ENCODE measurements at places on chromosomes 4 and X.

DNA sequence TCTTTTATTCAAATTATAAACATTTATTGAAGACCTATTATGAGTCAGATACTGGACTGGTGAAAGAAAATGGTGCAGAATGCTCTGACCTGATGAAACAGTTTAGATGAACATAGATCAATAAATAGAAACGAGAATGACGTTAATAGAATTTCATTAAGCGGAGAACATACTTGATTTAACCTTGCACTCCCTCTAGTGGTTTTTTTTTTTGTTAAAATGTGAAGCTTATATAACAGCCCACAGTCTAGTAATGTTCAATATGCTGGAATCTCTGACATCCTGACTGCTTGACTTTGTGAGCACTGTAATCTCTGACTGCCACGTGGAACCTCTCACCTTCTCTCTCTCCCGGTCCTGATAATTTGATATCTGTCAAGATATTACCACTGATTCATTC, 32.3 kb downstream of the HDAC8 start:
- no peak for DNase-seq

GRCh38 chr4:186743261-186743660, 19.6 kb upstream of the FAT1 start:
- DNase-seq, result no peak

GRCh38 chr4:128338634-128339355, 51.2 kb upstream of the PGRMC2 start:
- no peak for DNase-seq

- DNase-seq, result no peak
Observed at GRCh38 chr4:44121210-44121609, 327.4 kb downstream of the KCTD8 start.

DNA sequence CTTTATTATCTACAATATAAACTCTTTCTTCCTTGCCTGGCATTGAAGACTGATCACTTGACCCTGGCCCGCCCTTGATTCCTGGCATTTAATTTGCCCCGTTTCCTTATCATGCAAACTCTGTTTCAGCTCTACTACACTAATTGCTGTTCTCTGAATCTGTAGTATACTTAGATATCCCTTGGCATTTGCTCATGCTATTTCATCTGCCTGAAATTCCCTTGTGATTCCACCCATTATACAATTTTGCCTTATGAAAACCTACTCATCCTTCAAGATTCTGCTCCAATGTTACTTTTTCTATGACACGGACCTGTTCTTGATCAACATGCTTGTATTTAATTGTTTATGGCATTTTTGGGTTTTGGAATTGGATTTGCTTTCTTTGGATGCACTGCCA, 459.9 kb upstream of the AMOT start:
- no peak for DNase-seq

GRCh38 chr4:7506572-7506971, 71.8 kb upstream of the PSAPL1 start:
- DNase-seq, result no peak

DNA sequence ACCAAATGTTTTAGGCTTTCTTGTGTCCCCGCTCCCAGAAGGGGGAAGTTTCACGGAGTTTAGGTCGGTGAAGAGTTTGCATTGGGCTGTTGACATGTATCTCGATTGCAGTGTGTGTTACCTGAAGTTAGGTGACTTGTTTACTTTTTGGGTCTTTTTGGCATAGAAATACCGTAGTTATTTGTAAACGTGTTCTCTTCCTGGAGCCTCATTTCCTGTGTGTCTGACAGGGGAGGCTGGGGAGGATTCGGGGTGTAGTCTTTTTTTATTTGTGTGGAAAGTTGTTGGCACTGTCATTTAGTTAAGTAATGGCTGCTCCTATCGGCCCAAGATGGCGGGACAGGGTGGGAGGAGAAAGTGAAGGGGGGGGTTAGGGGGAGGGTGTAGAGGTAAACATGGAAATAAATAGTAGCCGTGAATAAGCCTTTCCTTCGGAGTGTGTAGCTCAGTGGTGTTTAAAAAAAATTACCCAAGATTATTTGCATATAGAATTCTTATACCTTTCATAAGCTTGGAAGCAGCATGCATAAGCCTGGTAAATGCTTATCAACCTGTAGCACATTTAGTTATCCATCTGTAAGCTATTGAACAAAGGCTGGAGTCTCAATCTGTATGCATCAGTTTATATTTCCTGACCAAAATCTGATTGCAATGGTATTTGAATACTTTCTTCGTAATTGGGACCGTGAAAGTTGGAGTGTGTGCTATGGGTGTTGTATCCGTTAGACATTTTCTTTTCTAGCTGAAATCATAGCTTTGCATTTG, 1.6 kb downstream of the KDM6A start:
- DNase-seq, result no peak

GRCh38 chrX:16807548-16807947, 21.3 kb downstream of the TXLNG start:
- DNase-seq, result no peak

DNA sequence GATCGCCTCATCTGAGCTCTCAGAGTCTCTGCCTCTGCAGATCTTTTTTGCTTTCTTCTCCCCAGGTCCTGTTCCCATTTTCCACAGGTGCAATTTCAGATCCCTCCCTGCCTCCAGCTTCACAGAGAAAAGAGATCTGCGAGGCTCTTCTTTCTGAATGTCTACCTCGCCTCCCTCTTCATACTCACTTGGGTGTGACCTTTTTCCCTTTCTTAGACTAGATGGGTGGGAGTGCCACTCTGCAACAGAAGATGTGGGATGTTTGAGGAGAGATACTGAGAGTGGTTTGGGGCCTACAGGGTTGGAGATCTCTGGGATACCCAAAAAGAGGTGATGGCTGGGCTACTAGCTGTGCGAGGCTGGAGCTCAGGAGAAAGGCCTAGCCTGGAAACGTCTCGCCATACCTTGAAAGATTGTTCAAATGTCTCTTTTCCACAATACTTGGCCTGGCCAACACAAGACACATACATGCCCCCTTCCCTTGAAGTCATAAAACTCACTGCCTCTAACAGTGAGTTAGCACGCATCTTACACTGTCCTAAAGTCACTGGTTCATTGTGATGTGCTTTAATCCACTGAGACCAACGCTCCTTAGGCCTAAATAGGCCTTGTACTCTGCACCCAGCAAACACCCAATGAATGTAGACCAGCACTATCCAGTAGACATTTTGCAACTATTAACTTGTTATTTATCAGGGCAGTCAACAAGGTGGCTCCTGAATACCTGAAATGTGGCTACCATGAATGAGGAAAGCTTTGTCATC, 33.6 kb downstream of the IRF2 start:
- DNase-seq, result no peak

DNA sequence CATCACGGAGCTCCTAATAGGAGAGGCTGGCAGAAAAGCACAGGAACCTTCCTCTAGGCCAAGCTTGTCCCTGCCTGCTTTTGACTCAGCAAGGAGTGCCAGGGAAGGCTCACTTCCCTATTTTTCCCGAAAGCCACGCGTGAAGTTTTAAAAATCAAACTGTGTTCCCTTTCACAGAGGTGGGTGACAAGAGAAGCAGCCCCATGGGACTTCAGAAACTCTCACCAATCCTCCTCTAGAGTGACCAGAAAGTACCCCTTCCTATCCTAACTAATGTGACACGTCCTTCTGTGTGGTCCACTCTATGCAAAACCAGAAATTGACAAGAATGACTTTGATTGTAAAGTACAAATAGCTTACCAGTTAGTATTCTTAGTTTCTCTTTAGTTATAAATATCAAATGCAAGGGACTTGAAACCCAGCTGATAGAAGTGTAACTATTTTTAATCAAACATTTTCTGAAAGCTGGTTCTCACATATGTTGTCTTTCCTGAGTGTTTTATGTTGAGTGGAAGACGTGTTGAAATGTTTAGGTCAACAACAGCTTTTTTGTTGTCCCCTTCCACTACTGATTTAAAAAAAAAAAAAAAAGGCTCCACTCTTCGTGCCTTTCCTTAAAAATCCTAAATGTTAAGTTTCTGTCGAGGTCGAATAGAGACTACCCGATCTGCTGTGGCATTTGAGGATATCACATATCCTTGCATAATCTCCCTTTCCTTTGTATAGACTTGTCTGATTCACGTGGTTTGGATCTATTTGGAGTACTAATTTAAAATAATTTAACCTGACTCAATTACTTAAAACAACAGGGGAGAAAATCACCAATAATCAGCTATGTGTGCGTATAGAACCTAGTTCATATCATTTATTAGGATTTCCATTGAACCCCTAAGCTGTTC, 42.1 kb downstream of the NFKB1 start:
- DNase-seq, result no peak

GRCh38 chrX:51804741-51805140, 61.5 kb downstream of the GSPT2 start:
- DNase-seq, result no peak

GRCh38 chrX:140163371-140164159, 198.2 kb upstream of the CXorf66 start:
- DNase-seq, result no peak

DNA sequence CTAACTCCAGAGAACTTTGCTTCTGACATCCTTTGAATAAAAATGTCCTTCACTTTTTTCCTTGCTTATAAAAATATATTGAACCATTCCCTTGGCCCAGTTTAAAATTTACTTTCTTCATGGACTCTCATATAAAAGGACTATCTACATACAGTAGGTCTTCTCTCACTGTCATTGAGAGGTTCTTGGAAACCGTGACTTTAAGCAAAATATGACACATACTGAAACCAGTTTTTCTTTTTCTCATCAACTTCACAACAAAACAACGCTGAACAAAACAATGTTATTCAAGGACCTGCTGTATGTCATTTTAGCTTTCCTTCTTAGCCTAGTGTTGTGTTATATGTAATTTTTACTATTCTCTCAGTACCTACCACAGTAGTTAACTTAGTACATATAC, 496.8 kb downstream of the CENPC start:
- DNase-seq, result no peak

- no peak for DNase-seq
Observed at GRCh38 chrX:46626566-46626965, 53.0 kb downstream of the CHST7 start.

DNA sequence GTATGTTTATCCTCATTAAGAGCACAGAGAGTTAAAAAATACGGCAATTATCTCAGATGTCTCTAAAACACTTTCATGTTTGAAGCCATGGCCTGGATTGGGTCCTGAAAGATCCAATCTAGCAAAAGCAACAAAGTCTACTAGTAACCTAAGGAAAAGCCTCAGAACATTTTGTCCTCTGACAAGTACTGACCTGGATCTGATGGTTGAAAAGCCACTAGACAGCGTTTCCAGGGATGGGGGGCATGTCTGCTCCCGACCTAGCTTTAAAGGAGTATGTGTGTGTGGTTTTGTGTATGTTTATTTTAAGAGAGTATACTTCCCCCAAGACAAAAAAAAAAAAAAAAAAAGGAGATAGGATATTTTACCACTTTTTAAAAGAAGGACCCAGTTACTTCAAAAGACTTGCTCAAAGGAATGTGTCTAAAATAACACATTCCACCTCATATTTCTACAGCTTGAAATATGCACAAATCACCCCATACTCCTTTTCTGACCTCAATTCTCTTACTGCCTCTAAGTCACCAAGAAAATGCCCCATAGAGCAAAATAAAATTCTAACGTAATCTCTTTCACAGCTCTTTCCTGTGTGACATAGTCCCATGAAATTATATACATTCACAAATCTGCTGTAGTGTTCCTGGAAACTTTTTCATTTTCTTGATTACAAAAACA, 189.0 kb upstream of the TTC29 start:
- DNase-seq, result no peak

GRCh38 chr4:86357608-86358007, 2.2 kb downstream of the MAPK10 start:
- DNase-seq, result no peak

- no peak for DNase-seq
Observed at GRCh38 chr4:153141238-153141637, 63.0 kb upstream of the TRIM2 start.

DNA sequence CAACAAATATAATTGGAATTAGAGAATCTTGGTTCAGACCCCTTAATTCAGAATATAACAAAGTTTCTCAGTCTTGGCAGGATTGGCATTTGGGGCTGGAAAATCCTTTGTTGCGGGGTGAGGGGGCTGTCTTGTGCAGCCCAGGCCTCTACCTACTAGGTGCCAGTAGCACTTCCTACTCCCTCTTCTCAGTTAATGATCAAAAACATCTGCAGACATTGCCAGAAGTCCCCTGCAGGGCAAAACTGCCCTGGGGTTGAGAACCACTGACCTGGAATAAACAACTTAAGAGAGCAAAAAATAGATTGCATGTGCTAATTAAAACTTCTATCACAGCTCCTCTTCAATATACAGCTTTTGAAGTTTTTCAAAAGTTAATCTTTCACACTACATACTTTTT, 36.7 kb upstream of the CXorf38 start:
- no peak for DNase-seq

DNA sequence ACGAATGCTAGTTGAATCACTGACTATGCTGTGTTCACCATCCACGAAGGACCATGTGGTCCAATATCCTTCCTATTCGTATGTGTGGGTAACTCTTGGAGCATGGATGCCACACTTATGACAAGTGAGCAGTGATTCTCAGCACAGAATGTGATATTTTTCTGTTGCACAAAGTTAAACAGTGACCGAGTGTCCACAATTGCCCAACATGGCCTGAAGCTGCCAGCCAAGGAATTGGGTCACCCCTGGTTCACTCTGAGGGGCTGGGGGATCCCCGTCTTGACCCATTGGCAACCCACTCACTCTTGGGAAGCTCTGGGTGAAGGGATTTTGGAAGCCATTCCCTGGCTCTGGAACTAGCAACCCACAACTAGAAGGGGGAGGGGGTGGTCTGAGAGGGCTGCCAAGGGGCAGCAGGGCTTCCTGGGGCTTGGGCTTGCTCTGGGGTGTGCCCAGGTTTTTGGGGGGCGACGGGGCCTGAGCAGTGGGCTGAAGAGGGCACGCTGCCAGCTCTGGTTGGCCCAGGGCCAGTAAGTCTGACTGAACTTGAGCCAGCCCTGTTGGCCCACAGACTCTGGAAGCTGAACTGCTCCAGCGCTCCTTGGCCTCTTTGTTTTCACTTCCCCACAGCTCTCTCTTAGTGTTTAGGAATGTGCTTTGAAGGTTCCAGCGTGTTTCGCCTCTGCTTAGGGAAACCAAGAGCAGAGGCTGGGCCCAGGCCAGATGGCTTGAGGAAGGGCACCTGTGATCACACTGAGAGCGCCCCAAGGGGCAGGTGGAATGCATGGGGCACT, 43.1 kb upstream of the BCOR start:
- DNase-seq, result no peak

DNA sequence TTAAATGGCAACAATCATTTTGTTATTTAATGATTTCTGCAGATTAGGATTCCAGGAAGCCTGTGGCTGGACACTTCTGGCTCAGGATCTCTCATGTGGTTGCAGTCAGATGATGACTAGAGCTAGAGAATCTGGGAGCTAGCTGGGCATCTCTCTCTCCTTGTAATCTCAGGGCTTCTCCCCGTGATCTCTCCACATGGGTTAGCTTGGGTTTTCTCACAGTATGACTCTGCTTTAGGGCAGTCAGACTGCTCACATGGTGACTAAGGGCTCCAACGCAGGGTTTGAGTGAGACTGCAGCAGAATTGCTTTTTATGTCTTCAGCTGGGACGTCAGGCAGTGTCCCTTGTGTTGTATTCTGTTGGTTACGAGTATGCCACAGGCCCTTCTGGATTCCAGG, 361.4 kb downstream of the CBLL2 start:
- no peak for DNase-seq

GRCh38 chrX:20311505-20311904, 44.8 kb upstream of the RPS6KA3 start:
- DNase-seq, result no peak

- no peak for DNase-seq
Observed at GRCh38 chr4:161505141-161505540, 658.7 kb downstream of the FSTL5 start.
